ENCODE measurements at places on chromosomes 7 and 10.

DNA sequence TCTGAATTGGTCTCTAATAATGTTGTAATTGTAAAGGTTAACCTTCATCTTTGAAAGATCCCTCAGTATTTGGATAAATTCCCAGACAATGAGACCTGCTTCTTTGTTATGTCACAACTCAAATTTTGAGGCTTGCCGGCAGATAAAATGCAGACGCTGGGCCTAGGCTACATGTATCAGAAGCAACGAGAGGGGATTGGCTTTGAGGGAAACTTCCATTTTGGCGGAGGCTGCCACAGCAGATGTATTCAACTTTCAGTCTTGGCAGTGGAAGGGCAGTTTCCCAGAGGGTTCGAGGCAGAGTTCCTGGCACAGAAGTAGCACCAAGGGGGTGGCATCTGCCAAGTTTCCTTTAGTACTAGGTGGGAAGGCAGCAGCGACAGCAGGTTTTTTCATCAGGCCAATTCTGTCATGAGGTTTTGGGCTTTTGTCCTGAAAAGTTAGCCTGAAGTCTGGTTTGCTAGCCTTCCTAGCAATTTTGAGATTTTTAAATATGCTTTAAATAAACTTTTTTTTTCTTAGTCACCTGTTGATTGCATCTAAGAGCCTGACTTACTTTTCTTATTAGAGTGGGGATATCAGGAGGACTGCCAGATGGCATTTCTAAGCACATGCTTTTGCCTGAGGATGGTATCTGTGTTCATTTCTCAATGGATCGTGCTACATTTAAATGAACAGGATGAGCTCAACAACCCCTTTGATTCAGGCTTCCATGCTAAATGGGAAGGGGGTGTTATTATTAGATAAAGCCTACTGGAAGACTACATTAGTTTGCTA, 89.5 kb upstream of the FAM3C start:
- no peak for DNase-seq

GRCh38 chr7:74202841-74203556, 6.8 kb upstream of the LAT2 start:
- DNase-seq, result no peak

DNA sequence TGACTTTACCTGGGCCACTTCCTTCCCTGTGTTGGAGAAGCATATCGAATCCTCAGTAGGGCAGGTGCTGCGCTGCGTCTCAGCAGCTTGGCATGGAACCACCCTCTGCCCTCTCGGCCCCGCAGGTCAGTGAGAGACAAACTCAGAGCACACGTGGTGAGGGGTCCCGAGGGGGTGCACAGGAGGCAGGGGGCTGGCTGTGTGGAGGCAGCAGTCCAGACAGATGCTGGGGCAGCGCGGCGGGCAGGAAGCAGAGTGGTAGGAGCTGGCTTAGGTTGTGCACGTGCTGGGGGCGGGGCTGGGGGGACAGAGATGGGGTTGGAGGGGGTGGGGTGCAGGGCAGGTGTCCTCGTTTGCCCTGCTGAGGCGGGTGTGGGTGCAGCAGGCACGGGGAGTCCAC, 33.1 kb downstream of the NUB1 start:
- no peak for DNase-seq

DNA sequence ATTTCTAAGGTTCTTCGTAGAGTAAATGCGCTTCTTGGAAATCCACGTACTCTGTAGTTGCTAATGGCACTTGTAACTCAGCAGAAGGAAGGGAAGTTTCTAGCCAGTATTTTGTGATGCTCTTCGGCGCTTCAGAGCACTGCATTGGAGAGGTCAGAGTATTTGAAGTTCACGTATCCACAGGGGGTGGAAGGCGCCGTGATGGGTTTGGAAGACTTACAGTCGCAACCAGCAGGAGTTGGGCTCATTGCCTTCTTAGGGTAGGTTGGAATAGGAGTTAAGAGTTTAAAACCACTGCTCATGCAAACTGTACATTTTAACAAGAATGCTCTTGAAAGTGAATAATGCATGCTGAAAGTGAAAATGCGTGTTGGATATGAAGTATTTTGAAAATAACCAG, 49.1 kb downstream of the SHH start:
- no peak for DNase-seq

GRCh38 chr7:12898620-12899019, 211.2 kb downstream of the ARL4A start:
- no peak for DNase-seq

DNA sequence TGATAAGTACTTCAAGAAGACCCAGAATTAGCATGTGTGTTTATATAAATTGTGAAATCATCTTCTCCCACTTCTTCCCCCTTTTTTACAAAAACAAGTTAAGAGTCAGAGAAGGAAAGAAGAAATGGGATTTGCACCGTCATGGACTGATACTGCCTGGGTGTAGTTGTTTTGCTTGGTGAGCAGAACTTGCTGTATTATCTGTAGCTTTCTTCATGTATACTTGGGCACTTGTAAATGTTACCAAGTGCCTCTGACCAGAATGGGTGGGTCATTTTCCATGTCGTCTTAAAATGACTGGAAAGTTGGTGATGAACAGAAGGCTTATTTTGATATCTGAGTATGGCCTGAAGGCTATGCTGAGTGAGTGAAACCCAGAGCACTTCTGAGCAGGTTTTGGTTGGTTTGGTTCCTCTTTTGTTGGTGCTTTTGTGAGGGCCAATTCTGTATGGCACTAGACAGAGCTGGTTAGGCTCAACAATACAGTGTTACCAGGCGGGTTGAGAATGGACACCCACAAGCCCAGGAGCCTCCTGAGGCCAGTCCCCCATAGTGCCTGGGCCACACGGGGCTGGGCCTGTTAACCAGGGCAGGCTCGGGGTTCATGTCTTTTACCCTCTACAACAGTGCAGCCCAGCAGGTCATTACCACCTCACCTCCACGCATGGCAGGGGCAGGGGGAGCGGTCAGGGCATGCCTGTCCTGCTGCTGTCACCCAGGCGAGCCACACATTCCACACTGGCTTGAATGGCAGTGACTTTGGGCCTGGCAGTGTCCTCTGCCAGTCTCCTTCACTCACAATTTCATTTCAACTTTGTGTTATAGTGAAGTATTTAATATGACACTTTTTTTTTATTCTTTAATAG, 115.1 kb downstream of the CCNY start:
- no peak for DNase-seq
